Adrenal gland (tissue), 19 donors: ENCODE measurements at places on chromosomes 7 and 10. TPM values are rescaled to one million over a fixed set of nuclear protein-coding genes. Genes with fewer than 3 reads are reported as not detected.

The TSPAN33 gene
- total RNA-seq: 13.8 TPM

The ITIH5 gene
- 6.2 TPM for total RNA-seq

GRCh38 chr10:114482480-114483304, 78.4 kb upstream of the AFAP1L2 start:
- H3K4me3 ChIP-seq: no peak overlapping the region
- no peaks in the 10 kb centered on the region for H3K27me3 ChIP-seq
- no peak for DNase-seq
- H3K36me3 ChIP-seq: no peaks in the 10 kb centered on the region

- H3K4me3 ChIP-seq: no peak overlapping the region
- H3K36me3 ChIP-seq: no peaks in the 10 kb centered on the region
Observed at GRCh38 chr10:34222359-34222758, 592.7 kb downstream of the PARD3 start.

DNA sequence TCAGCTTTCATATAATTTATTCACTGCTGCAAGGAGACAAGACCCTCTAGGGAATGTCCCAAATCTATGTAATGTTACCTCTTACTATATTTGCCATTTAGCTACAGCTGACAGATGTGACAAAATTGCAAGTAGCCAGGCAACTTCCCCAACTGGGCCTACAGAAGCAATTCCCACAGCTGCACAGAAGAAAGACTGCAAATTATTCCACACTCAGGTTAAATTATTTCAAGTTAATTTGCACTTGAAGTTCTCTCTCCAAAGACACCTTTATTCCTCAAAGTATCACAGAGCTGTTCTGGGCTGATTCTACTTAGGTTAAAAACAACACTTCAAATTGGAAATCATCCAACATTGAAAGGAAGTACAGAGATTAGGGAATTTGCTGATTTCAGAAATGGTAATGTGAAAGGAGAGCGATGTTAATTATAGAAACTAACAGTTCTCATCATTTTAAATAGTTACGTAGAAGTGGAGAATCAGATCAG, 133.6 kb downstream of the THSD7A start:
- no peak overlapping the region for H3K27ac ChIP-seq
- H3K4me1 ChIP-seq: peaks cover 9% of the 10 kb centered on the region
- H3K4me3 ChIP-seq: peak overlapping the region; percentile 17
- DNase-seq: no peak

GRCh38 chr7:85733169-85733915, 546.5 kb upstream of the SEMA3D start:
- H3K27ac ChIP-seq: no peak overlapping the region
- H3K4me3 ChIP-seq: no peak overlapping the region
- no peaks in the 10 kb centered on the region for H3K36me3 ChIP-seq
- DNase-seq: no peak
- no peaks in the 10 kb centered on the region for H3K4me1 ChIP-seq
